ENCODE measurements at places on chromosomes 16 and 17.
A peak's percentile ranks its signal among the peaks of the same experiment; 100 is the strongest.

- no peak for DNase-seq
Measured at GRCh38 chr17:1562176-1562643, 382 bp downstream of the PITPNA start.

GRCh38 chr17:82457073-82457928 lies 1.2 kb upstream of the NARF start:
- DNase-seq = peak; percentile 61

DNA sequence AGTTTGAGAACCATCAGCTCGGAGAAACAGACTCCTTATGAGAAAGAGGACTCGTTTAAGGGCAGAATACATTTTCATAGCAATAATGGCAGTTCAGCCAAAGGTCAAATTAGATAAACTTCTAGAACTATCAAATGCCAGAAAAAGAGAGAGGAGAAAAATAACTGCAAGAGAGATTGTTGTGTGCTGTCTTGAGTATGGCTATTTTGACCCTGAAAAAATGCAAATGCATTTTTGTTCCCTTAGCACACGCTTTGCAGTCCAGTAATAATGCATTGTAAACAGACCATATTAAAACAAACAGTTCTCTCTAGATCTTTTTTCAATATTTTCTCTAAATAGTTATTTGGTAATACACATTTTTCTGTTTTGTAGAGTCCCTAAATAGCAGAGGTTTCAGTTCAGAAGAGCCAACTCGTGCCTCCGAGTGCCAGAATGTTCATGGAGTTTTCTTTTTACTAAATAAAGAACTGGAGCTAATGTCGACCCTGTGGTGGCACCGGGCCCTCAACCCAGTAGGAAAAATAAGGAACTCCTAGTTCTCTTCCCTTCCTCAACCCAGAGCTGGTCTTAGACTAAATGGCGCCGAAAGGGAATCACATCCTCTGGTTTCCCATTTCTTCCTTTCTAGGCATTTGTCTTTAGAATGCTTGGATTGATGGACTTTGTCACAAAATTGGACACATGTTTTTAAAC lies 298.0 kb downstream of the MAP2K4 start:
- no peak for DNase-seq

DNA sequence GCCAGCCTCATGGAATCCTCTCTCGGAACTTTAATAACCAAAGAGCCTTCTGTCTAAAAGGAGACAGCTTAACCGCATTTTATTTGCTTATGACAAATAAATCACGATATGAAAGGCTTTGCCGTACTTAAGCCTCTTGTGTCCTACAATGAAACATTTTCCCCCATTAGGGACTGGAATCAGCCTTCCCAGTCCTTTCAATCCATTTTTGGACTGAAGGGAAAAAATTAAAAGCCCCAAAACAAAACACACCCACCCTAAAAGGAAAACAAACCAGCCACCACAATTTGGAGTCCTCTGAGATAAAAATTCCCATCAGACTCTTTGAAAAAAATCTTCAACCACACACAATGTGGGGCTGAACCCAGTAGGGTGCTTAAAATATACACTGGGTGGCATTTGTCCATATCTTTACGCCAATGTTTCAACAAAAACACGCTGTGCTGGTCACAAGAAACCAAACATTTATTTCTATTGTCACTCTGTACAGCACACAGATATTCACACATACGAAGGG lies 3.0 kb downstream of the HOXB4 start:
- DNase-seq = no peak

GRCh38 chr17:58272367-58273280 lies 8.1 kb downstream of the MPO start:
- no peak for DNase-seq

DNA sequence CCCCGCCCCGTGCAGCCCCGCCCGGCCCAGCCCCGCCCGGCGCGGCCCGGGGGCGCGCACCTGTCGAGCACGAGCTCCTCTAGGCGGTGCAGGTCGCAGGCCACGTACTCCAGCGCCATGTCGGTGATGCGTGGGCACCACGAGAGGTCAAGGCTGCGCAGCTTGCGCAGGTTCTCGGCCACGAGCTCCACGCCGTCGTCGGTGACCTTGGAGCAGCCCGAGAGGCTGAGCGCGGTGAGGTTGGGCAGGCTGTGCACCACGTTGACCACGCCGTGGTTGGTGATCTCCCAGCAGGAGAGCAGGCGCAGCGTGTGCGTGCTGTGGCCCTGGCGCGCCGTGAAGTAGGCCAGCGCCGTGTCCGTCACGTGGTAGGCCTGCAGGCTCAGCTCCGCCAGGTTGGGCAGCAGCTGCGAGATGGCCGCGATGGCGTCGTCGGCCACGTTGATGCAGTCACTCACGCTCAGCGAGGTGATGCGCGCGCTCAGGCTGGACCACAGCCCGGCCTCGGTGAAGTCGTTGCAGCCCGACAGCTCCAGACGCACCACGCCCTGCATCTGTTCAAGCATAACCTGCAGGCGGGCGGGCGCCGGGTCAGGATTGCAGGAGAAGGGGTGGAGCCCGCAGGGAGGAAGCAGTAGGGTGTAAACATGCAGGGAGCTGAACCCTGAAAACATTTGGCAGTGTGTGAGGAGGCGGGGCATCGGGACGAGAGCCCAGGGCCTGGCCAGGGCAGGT lies 5.3 kb upstream of the WDR24 start:
- DNase-seq = no peak

DNA sequence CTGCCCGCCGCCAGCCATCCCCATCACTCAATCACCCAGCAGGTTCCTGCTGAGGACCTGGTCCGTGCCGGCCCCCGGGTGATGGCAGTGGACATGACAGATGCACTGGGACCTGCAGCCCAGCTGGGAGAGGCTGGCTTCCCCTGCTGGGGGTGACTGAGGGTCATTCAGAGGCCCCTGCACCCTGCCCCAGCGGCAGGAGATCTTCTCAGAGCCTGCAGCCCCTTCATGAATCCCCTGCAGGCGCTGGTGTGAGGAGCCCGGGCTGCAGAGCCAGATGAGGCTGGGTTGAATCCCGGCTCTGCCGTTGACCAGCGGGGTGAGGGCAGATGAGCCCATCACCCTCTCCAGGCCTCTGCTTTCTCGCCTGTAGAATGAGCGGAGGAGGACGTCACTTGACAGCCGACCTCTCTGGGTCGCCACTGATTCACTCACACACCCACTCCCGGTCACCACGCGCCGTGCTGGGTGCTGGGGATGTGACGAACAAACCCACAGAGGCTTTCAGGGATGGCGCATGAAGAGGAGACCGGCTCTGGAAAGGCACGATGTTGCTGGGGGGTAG lies 95.2 kb upstream of the CIBAR2 start:
- no peak for DNase-seq

GRCh38 chr17:75390982-75391381 lies 14.5 kb downstream of the GRB2 start:
- DNase-seq = no peak

GRCh38 chr16:55042556-55043432 lies 112.1 kb downstream of the IRX5 start:
- DNase-seq = no peak

- no peak for DNase-seq
Measured at GRCh38 chr17:77470800-77471733, 330.3 kb downstream of the SEC14L1 start.

DNA sequence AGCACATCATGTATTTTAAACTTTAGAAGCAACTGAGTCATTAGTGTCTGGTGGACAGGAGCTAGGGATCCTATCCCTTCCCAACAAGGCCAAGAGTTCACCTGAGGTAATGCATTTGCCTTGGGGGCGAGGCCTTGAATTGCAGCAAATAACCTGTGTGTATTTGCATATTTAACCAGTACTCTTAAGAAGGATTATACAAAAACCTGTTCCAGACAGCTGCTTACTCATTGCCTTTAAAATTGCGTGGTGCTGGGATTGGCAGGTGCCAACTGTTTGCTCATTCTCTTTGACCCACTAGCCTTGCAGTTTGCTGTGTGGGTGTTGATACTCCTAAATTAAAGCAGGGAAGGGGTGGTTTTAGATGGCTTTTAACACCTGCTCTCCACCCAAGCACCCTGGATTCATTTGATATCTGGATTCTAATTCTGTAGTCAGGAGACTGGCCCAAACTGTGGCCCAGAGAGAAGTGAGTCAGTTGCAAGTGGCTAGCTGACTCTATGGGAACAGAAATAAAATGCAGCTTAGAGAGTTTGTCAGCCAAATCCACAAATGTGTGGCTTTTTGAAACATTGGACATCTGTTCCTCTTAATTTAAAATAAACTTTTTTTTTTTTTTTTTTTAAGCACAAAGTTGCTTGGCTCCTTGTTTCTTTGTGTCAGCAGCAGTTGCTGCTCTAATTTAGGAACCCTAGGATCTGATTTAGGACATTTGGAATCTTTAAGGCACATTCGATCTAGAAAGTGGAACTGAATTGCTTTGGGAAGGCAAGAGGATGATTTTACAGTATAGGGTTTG lies 46.9 kb downstream of the TUBD1 start:
- no peak for DNase-seq

- DNase-seq = no peak
Measured at GRCh38 chr16:89697616-89698331, 3.7 kb downstream of the SPATA2L start.

DNA sequence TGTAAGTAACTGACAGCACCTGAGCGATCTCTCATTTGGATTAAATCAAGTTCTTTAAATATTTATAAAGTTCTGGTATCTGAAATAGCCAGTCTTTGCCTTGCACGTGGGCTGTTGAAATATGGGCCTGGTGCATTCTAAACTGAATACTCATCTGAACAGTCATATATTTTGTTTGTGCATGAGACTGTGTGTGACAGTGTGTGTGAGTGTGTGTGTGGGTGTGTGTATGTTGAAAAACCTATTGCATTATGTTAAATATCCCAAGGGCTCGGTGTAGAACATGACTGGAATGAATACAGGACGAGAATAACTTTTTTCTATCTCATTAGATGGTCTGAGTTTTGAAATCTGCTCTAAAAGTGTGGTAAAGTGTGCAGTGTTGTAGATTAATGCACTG lies 82.4 kb upstream of the TOX3 start:
- no peak for DNase-seq

DNA sequence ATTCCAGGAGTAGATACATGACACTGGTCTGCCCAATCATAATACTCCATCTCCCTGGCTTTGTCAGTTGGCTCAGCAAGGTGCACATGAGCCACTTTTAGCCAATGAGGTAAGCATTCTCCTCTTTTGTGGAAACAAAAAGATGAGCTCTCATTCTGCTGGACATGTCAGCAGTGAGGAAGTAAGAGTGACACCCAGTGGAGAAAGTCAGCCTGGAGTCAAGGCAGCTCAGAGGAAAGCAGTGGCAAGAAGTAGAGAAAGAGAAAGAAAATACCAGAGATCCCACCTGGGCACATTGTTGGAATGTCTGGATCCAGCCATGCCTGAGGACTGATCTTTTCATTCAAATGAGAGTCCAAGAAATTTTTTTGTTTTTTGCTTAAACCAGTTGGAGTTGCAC lies 496.9 kb upstream of the C16orf82 start:
- DNase-seq = no peak

DNA sequence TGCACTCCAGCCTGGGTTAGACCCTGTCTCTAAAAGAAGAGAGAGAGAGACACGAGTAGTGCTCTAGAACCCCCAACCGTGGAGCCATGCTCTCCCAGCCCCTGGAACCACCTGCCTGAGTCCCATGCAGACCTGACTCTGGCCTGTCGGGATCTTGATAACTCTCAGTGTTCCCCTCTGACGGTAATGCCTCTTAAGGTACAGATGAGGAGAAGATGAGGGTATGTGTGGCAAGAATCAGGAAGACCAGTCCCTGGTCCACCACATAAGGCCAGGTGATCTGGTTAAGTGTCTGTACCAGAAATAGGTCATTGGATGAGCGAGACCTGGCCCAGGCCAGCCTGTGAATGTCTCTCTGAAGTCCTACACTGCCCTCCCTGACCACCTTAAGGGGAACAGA lies 18.4 kb downstream of the OSBPL7 start:
- no peak for DNase-seq

DNA sequence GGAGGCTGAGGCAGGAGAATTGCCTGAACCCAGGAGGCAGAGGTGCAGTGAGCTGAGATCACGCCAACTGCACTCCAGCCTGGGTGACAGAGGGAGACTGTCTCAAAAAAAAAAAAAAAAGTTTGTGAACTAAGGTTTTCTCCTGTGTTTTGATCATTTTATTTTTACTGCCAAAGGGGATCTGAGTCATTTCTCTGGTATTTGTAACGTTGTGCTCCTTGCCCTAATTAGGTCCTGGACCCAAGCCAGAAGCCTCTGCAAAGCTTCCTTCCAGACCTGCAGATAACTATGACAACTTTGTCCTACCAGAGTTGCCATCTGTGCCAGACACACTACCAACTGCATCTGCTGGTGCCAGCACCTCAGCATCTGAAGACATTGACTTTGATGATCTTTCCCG lies 32.1 kb downstream of the IST1 start:
- peak; percentile 53 for DNase-seq

DNA sequence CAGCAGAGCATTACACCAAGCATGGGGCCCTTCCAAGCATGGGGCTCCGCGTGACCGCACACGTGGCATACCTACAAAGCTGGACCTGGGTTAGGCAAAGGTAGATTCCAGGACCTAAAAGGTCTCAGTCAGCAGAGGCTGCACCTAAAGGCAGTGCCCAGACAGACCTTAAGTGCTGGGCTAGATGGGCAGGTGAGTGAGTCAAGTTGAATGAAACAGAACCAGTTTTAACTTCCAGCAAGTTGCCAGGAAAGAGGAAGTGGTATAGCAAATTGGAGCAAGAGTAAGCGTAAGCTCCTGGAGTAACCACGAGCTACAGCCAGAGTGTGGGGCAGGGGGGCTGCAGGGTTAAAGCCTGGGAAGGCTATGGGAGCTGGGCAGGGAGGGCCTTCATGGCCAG lies 49.5 kb downstream of the SRCIN1 start:
- DNase-seq = no peak

- DNase-seq = peak; percentile 26
Measured at GRCh38 chr17:77741109-77741508, 217.4 kb upstream of the TNRC6C start.

DNA sequence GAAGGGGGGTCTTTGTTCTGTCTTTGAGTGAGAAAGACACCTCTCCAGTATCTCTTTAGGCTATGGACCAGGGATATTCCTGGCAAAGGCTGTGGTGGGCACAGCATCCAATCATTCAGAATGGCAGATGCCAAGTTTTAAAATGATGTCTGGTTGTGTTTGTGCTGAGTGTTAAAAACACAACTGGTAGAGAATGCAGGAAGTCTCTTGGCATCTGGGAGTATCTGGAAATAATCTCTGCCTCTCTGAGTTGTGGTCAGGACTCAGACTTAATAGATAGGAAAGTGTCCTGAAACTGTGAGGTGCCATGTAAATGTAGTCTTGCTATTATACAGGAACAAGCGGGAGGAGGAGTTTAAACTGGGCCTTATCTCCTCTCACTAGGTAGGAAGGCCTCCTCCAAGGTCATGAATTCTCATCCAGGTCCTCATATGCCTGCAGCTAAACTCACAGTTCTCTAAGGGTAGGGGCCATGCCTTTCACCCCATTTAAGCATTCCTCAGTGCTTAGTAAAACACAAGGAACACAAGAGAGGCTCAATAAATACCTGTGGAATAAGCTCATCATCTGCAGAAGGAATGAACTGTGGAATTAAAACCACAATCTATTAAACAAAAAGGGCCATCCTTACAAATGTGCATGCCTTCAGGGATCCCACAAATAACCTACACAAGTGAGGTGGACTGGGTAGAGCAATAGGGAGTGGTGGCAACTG lies 317.6 kb downstream of the CBLN1 start:
- no peak for DNase-seq

GRCh38 chr17:49995055-49995738 lies at the start of gene DLX3:
DLX3 (minus strand) TSS chr17:49995224; CDS start chr17:49994998, 226 bp downstream.
- DNase-seq = no peak

- DNase-seq = no peak
Measured at GRCh38 chr16:54931120-54932014, 702 bp downstream of the IRX5 start.
